Neuronal stem cell (in vitro differentiated cells): ENCODE measurements at places on chromosomes 1 and 21.

GRCh38 chr1:4351453-4351852, 303.0 kb upstream of the AJAP1 start:
- DNase-seq: no peak

DNA sequence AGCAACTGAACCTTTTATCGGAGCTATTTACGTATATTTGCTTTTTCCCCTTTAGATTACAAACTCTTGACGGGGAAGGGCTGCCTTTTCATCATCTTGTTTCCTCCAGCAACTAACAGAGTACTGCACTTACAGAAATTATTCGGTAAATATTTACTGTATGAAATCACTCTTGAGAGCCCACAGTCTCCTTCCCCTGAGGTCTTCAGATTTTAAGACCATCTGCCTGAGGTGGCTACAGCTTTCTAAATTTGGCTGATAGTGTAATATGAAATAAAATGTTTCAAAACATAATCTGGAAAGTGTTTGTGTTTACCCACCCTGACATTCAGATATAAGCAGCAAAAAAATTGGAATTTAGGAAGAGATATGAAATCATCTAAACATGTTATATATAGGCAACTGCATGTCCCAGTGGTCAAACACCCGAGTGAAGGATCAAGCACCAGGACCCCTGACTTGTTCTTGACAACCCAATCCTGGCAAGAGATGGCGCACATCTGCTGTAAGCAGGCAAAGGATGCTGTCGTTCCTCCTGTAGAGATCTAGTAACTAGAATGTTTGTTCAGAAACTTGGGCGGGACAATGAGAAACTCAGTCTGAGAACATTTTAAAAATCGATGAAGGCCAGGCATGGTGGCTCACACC, 60.9 kb downstream of the SIPA1L2 start:
- no peak for DNase-seq

DNA sequence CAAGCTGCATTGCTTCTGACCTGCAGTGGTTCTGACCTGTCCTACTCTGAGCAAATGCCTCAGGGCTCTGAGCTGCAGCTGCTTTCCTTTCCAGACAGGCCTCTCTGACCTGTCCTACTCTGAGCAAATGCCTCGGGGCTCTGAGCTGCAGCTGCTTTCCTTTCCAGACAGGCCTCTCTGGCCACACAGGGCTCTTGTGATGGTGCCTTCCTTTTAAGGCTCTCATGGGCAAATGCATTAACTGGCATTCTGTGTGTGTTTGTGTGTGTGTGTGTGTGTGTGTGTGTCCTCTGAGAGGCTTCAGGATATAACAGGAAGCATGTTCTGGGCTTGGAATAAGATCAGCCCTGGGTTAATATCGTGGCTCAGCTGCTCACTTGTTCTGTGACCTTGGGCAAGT, 131.3 kb downstream of the NTPCR start:
- no peak for DNase-seq

DNA sequence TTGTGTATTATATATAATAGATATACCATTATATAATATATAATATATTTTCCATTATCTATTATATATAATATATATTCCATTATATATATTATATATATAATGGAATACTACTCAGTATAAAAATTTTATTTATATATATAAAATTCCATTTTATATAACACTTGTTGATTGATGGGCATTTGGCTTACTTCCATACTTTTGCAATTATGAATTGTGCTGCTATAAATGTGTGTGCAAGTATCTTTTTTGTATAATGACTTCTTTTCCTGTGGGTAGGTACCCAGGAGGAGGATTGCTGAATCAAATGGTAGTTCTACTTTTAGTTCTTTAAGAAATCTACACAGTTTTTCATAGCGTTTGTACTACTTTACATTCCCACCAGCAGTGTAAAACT, 1211.1 kb downstream of the NCAM2 start:
- DNase-seq: no peak
